ENCODE measurements at places on chromosomes 3 and 15. TPM values are rescaled to one million over a fixed set of nuclear protein-coding genes. Genes with fewer than 3 reads are reported as not detected.

DNA sequence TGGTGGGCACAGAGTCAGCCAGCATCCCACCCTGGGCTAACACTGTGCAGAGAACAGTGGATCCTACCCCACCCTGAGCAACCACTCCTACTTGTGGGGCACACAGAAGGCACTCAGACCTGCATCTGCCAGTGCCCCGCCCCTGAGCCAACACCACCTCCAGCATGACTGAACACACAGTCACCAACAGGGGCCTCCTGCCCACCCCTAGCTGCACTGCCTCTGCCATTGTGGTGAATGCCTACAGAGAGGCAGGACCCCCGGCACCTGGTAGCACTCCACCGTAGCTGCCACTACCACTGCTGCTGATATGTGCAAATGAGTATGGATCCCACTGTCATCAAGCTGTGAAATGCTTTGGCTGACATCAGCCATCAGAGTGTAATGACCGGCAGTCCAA is 123.1 kb downstream of the ADAMTSL3 start:
- no peak for DNase-seq

Gene HRG
- 931 TPM for total RNA-seq

GRCh38 chr3:142844339-142844977 is 44.4 kb downstream of the PCOLCE2 start:
- DNase-seq: no peak

DNA sequence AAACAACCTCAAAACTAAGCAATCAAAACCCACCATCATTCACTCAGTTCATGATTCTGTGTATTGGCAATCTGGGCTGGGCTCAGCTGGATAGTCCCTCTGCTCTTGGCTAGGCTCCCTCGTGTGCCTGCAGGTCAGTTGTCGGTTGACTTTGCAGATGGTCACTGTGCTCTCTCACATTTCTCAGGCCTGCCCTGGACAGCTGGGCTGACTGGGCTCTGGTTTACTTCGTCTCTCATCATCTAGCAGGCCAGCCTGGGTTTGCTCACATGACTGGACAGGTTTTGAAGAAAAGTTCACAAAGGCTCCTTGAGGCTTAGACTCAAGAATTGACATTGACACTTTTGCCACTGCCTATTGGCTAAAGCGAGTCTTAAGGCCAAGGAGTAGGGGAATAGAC is 105.0 kb upstream of the CTNNB1 start:
- no peak for DNase-seq

GRCh38 chr15:83289160-83289559 is 4.7 kb upstream of the BNC1 start:
- DNase-seq: no peak

Gene TXNRD3
- total RNA-seq: 10.4 TPM

DNA sequence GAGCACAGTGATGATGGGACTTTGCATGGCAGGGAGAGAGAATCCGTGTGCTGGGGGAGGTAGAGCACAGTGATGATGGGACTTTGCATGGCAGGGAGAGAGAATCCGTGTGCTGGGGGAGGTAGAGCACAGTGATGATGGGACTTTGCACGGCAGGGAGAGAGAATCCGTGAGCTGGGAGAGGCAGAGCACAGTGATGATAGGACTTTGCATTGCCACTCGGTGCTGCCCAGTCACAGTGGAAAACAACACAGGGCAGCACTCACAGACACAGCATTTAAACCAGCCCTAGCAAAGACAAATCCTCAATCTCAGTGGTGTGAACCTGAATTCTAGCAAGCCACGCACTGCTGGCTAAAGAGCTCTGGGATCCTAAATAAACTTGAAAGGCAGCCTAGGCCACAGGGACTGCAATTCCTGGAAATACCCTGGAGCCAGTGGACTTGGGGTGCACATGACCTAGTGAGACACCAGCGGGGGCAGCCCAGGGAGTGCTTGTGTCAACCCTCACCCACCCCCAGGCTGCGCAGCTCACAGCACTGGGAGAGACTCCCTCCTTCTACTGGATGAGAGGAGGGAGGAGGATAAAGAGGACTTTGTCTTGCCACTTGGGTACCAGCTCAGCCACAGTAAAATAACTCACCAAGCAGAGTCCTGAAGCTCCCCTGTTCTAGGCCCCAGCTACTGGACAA is 23.4 kb upstream of the TNK2 start:
- DNase-seq: peak; percentile 23

Gene TIGIT
- 0.34 TPM for total RNA-seq

DNA sequence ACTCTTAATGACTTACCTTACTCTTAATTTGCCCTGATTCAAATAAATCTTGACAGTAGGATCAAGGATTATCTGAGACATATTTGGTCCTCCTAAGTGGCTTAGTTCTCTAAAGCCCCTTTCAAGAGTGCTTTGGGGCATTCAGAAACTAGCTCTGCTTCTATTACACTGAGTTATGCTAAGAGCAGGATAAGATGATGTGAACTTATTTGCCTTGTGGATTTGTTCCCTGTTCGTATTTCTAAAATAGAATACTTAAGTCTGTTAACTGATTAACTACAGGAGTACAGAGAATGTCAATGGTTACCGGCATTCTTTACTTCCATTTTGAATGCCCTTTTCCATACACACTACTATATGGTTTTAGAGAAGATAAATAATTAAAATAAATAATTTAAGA is 14.8 kb upstream of the FRMD4B start:
- DNase-seq: no peak

Gene TRIM42
- total RNA-seq: not detected

DNA sequence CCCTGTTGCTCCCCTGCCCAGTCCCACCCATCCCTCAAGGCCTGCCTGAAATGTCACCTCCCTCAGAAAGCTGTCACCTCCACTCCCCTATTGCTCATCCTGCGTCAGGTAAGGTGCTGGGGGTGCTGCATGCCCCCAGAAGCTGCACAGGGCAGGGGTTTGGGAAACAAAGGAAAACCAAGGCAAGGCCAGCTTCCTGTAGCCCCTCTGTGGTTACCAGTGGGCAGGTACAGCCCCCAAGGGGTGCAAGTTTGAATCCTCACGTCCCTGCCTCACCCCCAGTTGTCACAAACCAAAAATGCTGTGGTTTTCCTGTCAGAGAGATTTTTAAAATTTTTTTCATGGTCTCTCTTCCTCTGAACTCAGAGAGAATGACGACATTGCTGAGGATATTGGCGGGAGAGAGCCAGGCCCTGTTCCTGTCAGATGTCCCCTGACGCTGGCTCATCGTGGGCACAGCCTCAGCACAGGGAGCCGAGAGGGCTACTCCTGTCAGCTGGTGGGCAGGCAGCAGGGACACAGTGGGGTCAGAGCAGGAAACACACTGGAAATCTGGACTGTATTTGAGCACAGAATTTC is 27.0 kb downstream of the PSTPIP1 start:
- DNase-seq: peak; percentile 29

GRCh38 chr3:112539825-112540650 is 21.7 kb downstream of the ATG3 start:
- DNase-seq: no peak

- DNase-seq: no peak
Measured at GRCh38 chr15:22903427-22903826, 65.0 kb downstream of the NIPA2 start.

Gene GXYLT2
- total RNA-seq: 0.15 TPM
